ENCODE measurements at places on chromosomes 11 and 22. TPM values are rescaled to one million over a fixed set of nuclear protein-coding genes. Genes with fewer than 3 reads are reported as not detected.

GRCh38 chr11:74485868-74486267 lies 7.7 kb downstream of the LIPT2 start:
- DNase-seq: no peak

Gene SCT
- polyA plus RNA-seq: 2.0 TPM

DNA sequence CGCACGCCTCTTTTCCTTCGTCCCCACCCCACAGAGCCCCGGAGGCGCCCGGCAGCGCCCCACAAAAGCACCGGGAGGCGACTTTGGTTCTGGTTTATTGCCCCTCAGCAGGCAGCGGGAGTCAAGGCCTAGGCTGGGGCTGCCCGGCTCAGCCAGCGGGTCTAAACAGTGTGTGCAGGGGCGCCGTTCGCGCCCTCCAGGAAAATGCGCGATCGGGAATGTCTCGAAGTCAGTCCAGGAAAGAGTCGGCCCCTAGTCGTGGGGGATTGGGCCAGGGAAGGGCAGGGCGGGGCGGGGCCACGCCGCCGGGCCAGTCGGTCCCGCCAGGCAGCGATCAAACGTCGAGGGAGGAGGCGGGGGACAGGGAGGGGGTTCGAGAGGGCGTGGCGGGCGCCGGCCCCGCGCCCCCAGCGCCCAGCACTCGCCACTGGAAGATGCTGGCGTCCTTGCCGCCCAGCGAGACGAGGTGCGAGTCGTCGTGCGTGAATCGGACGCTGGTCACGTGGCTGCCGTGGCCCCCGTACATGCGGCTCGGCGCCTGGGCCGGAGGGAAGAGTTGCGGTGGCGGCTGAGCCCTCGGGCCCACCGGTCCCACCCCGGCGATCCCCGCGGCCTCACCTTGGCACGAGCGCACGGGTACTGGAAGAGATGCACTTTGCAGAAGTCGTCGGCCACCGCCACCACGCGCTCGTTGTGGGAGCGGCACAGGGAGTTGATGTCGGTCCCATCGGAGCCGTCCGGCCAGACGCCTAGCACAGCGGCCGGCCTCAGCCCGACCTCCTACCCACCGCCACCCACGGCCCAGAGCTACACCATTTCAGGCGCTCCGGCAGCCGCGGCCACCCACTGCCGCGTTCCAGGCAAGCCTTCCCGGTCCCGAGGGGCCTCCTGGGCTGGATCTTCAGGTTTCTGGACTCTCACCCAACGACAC lies 741 bp upstream of the MTA2 start:
- no peak for DNase-seq

- no peak for DNase-seq
Measured at GRCh38 chr22:19218541-19219233, 40.2 kb upstream of the SLC25A1 start.

DNA sequence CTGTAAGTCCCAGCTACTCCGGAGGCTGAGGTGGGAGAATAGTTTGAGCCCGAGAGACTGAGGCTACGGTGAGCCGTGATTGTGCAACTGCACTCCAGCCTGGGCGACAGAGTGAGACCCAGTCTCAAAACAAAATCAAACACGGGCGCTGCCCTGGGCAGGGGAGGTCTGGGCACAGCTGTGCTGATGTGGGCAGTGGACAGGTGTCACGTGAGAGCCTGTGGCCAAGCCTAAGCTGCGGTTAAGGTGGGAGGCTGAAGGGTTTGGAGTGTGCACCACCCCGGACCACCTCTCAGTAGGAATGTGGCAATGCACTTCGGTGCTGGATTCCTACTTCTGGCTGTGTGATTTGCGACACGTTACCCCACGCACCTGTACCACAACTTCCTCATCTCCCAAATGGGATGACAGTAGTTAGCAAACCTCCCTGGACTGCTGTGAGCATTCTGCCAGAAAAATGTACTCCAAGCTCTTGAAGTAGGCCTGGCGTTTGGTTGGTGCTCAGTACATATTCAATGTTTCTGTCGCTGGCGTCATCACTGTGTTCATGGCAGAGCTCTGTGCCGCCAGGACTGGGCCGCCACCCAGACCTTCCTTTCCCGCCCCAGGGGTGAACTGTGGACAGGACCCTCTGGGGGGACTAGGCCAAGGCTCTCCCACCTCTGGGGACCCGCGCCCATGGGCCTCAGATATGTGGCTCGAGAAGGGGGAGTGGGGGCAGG lies 807 bp upstream of the ZNF74 start:
- DNase-seq: no peak

Gene LARGE2
- 21.2 TPM for polyA plus RNA-seq

Gene SHANK3
- polyA plus RNA-seq: 21.2 TPM

- DNase-seq: no peak
Measured at GRCh38 chr22:47130883-47131631, 368.6 kb downstream of the TBC1D22A start.

- no peak for DNase-seq
Measured at GRCh38 chr11:66543263-66544107, 2.4 kb downstream of the ZDHHC24 start.

Gene TH
- polyA plus RNA-seq: 0.73 TPM

GRCh38 chr11:34300026-34300925 lies 57.5 kb downstream of the ABTB2 start:
- no peak for DNase-seq

DNA sequence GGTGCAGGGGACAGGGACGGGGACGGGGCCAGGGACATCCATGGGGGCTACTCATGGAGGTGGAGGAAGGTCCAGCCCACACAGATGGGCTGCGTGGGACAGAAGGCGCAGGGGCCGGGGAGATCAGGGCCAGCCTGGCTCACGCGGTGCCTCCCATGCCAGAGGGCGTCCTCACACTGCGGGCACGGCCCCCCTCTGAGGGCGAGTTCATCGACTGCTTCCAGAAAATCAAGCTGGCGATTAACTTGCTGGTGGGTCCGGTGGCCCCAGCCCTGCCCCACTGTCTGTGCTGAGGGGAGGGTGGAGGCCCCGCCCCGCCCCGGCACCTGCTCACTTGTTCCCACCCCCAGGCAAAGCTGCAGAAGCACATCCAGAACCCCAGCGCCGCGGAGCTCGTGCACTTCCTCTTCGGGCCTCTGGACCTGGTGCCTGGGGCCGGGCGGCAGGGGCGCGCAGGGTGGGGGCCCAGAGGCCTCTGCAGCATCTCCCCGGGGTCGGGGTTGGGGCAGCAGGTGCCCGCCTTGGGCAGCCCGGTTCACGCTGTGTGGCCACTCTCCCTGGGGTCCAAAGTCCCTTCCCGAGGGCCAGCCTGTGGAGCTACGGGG lies 15.8 kb downstream of the EPS8L2 start:
- no peak for DNase-seq

DNA sequence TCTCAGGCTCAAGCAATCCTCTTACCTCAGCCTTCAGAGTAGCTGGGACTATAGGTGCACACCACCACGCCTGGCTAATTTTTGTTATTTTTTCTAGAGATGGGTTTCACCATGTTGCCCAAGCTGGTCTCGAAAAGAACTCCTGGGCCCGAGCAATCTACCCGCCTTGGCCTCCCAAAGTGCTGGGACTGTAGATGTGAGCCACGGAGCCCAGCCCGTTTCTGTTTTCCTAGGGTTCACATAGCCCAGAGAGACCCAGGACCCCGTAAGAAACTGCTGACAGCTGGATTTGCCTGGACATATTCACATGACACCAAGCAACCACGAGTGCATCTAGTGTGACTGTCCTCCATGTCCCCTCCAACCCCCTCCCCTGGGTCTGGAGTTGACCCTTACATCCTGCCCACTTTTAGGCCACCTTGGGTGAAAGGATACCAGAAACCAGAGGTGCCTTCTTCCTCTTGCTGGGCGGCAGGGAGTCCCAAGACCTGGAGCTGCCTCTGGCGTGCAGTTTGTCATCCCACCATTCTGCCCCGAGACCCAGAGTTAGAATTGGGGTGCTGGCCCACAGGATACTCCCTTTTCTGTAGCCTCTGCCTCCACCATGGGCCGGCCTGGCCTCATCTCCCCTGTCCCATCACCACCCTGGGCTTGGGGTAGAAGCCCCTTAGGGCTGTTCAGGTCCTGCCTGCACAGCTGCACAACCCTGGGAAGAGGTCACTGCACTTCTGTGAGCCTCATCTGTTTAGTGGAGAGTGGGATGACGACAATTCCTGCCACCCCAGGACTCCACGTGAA lies 3.7 kb upstream of the RIN1 start:
- no peak for DNase-seq

DNA sequence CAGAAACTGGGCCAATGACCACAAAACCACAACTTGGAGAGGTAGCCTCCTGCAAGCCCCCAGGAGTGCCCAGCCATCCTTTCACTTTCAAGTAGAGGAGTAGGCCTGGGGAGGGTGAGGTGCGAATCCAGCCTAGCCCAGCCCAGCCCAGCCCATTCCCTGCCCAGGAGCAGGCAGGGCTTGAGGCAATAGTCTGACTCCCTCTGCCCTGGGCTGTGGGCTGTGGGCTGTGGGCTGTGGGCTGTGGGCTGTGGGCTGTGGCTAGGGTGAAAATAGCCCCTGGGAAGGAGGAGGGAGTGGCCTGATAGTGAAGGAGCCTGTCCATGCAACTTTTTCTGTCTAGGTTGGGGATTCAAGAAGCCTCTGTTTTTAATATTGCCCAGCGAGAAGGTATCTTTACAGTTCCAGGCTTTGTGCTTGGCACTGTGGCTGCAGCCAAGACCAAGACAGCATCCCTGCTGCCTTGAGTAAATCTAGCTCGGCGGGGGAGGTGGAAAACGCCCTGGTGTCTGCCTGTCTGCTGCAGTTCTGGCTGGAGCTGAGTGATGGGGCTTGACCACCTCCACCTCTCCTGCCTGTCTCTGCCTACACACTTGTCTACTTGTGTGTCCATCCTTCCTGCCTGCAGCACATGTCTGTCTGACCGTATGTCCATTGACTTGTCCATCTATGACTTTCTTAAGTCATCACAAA lies 40.7 kb downstream of the LMO1 start:
- DNase-seq: no peak

Gene APOL4
- polyA plus RNA-seq: 4.6 TPM

- DNase-seq: no peak
Measured at GRCh38 chr11:8807544-8808225, 103.3 kb upstream of the AKIP1 start.

Gene CD3D
- polyA plus RNA-seq: 0.65 TPM

GRCh38 chr11:37504921-37505320 lies 906.9 kb upstream of the RAG2 start:
- no peak for DNase-seq

DNA sequence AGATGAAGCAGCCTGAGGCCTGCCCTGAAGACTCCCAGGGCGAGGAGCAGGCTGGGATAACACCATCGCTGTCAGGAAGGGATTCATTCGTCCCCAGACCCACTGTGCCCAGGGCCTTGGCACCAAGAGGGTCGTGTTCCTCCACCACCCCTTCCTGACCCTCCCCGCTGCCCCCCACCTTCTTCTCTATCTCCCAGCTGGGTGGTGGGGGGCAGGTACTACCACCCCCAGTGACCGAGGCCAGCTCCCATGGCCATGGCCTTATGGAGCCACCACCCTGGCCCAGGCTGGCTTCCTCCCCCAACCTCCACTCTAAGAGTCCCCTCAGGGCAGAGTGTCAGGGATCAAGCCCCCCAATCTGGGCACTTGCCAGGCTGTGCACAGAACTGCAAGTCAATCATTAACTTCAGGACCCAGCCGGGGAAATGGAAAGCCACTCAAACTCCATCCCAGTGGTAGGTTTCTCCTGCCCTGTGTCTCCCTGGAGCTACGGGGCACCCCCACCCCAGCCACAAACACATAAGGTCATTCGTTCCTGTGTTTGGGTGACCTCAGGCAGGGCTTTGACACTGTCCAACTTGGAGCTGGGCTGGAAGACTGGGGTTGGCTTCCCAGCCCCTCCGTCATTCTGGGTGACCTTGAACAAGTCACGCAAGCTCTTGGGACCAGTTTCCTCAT lies 33.3 kb upstream of the WNT11 start:
- no peak for DNase-seq

Gene TRIM22
- polyA plus RNA-seq: 6.1 TPM

GRCh38 chr11:2204361-2205213 lies 33.0 kb upstream of the TH start:
- no peak for DNase-seq

GRCh38 chr11:7219491-7219890 lies 32.2 kb upstream of the SYT9 start:
- DNase-seq: no peak

- DNase-seq: no peak
Measured at GRCh38 chr11:76667271-76667818, 3.2 kb downstream of the LRRC32 start.

GRCh38 chr11:79472819-79473529 lies 32.1 kb upstream of the TENM4 start:
- no peak for DNase-seq

GRCh38 chr22:31604746-31605705 lies 57.0 kb downstream of the PISD start:
- no peak for DNase-seq

Gene MMP10
- not detected for polyA plus RNA-seq
